ENCODE measurements at places on chromosomes 13 and 19.

DNA sequence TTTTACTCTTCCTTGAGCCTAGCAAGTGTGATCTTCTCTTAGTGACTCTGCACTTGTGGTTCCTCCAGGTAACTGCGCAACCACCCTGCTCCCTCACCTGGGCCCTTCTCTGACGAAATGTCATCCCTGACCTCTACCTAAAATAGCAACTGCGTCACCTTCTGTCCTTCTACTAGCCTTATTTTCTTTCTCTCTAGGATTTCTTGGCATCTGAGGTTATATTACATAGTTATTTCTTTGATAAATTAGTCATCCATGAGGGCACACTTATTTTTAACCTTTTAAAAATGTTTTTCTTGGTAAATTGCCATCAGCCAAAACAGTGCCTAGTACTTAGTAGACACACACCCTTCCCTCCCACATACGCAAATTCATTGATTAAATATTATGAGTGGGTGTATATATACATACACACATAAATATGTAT, 355.5 kb downstream of the ENOX1 start:
- no peak for DNase-seq

- no peak for DNase-seq
Measured at GRCh38 chr13:101398920-101399319, 17.4 kb downstream of the NALCN start.

DNA sequence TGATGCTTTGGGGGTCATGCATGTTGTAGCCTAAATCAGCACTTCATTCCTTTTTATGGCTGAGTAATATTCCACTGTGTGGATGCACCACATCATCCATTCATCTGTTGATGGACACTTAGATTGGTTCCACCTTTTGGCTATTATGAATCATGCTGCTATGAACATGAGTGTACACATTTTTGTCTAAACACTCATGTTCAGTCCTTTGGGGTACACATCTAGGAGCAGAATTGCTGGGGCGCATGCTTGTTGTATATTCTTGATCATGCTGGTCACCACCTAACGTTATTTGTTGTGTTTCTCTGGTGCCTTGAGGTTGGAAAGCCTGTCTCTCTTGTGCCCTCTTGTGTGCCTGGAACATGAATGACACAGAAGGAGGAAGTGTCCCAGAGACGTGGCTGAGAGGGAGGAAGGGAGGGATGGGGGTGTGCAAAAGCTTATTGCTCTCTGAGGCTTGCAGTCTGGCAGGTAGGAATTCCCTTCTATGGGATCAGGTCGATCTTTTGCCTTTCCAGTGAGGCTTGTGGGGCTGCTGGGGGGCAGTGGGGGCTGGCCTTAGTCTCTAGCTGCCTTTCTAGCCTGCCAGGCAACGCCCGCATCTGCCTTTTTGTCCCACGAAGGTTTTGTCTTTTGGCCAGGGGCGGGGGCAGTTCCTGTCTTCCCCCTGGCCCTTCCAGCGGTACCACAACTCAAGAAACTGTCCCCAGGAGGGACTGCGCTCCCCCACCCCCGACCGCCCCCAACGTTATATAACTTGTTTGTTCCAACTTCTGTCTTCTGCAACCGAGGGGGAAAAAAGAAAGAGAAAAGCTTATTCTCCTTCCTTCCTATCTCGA, 7.6 kb downstream of the KLHL26 start:
- peak; percentile 61 for DNase-seq

GRCh38 chr13:33206425-33206824, 79.1 kb downstream of the STARD13 start:
- DNase-seq, result no peak

DNA sequence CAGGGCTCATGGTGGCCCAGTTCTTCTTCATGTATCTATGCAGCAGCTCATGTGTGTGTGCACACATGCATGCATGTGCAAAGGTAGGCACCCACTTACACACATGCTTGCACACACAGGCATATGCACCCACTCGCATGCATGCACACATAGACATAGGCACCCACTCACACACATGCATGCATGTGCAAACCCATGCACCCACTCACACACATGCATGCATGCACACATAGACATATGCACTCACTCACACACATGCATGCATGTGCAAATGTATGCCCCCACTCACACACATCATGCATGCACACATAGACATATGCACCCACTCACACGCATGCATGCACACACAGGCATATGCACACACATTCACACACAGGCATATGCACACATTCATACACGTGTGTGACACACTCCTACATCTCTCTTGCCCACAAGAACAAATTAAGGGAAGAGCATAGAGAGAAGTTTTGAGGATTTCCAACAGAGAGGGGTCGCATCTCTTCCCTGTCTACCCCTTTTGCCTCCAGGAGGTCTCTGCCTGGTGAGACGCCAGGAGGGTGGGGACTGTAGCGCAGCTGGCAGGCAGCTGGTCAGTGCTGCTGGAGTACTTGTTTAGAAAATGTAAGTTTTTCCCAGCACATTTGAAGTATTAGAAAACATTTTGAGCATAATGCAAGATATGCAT, 63.9 kb upstream of the ARHGEF7 start:
- no peak for DNase-seq

DNA sequence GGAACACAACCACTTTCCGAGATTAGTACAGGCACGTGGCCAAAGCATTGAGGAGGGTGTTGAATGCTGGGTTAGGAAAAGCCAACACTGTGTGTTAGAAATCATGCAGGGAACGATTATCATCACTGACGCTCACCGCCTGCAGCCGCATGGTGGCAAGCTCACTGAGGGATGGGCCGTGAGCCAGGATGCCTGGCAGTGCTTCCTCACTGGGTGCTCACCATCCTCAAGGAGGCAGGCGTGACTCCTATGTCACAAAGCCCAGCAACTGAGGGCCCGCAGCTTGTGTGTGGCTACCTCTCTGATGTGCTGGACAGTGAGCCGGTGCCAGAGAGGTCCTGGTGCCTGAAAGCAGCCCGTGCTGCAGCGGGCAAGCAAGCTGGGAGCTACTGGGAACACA, 30.4 kb upstream of the TIMM44 start:
- no peak for DNase-seq

- no peak for DNase-seq
Measured at GRCh38 chr19:11361037-11361770, 6.0 kb downstream of the PLPPR2 start.

GRCh38 chr13:27201661-27202060, 30.1 kb upstream of the USP12 start:
- DNase-seq, result no peak

GRCh38 chr19:10126213-10126639, 6.5 kb upstream of the EIF3G start:
- DNase-seq, result peak; percentile 66

GRCh38 chr13:29887686-29888085, 37.3 kb upstream of the UBL3 start:
- no peak for DNase-seq

DNA sequence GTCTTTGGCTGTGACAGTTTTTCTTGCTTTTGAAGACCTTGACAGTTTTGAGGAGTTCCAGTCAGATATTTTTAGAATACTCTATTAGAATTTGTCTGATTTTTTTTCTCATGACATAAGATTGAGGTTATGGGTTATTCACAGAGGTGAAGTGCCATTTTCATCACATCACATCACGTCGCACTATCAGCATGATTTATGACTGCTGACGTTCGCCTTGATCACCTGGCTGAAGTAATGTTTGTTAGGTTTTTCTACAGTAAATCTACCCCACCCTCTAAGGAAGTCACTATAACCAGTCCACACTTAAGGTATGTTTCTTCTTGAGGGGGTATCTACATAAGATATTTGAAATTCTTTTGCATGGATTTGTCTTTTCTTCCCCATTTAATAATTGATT, 169.7 kb downstream of the NDFIP2 start:
- no peak for DNase-seq

DNA sequence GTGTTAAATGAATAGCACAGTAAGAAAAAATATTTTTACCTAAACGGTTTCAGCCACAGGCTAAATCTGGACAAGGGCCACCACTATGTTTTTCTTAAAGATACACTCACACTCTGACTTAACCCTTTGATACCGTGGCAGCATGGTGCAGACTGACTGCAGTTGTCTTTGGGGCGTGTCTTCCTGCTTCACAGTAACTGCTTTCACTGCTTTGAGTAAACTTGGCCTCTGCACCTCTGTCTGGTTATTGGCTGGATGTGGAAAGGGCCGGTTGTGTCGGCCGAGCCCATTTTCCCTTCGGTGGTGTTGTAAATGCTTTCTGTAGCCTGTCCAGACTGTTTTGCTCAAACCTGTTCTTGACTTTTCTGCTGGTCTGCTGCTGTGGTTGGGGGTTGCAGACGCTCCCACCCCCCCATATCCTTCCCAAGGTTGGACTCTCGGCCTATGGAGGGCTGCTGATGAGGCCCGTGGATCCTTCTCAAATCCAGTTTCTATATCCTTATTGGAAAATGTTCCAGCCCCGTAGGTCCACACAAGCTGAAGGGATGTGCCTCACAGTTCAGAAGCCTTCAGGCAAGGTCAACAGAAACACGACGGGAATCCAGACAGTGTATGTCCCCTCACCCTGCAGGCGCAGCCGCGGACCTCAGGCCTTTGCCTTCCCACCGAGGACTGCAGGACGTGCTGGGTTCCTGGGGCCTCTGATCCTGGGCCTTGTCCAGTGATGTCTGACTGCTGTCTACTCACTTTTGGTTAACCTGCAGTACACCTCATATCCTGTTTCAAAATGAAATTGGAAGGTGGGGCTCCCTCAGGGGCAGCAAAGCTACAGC, 90.2 kb upstream of the RNF113B start:
- DNase-seq, result no peak

GRCh38 chr13:71632721-71633120, 234.3 kb downstream of the DACH1 start:
- no peak for DNase-seq

GRCh38 chr19:58556622-58557220, 1.7 kb downstream of the UBE2M start:
- DNase-seq, result no peak

DNA sequence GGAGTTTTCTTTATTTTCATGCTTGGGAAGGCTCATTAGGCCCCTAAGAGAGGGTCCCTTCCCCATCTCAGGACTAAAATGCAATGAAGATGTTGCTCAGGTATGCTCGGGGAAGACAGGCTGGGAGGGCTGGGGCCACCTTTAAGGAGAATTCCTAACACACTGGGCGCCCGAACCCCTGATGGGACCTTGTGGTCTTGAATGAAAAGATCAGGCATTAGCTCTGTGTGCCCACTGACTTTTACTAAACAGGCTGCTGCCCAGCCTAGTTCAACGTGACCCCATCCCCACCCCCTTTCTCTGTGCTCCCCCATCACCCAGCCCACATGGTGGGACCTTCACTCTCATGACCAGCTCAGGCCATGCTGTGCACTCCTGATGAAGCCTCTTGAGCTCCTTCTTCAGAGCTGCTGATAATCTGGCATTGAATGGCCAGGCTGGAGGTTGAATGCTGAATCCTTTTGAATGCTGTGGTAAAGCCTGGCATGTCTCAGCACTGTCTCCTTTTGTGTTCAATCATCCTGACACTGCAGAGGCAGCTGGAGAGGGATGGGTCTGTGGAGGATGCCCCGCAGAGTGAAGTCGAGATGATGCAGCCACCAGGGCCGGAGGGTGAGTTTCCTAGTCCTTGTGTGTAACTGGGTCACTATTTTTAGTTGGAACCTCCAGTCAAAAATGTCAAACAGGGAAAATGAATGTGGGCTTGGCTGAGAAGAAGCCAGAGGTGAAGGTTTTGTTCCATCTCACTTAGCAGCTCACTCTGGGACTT, 209.1 kb downstream of the UQCRFS1 start:
- DNase-seq, result no peak

- no peak for DNase-seq
Measured at GRCh38 chr19:351976-352625, 7.5 kb upstream of the MIER2 start.

GRCh38 chr13:98176777-98177608, at the start of gene RNF113B:
Gene RNF113B (minus strand): TSS chr13:98177269. CDS start chr13:98177236, 33 bp downstream.
- DNase-seq, result no peak

GRCh38 chr13:20206065-20206697, 13.4 kb upstream of the GJB2 start:
- no peak for DNase-seq

DNA sequence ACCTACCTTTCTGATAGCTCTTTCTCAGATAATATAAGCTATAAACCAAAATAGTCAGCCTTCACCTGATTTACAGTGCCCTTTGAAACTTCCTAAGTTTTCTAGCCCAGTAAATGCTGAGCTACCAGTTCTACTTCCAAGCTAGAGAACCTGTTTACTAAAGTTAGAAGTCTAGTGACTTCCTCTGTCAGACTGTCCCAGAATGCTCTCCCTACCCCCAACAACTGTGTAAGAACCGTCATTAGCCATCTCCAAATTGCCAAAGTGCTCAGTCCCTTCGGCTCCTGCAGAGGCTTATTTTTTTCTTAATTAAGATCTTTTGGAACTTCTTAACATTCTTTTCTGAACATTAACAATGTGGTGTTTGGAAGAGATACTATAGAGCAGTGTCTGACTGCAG, 3.2 kb upstream of the ABCC4 start:
- no peak for DNase-seq

DNA sequence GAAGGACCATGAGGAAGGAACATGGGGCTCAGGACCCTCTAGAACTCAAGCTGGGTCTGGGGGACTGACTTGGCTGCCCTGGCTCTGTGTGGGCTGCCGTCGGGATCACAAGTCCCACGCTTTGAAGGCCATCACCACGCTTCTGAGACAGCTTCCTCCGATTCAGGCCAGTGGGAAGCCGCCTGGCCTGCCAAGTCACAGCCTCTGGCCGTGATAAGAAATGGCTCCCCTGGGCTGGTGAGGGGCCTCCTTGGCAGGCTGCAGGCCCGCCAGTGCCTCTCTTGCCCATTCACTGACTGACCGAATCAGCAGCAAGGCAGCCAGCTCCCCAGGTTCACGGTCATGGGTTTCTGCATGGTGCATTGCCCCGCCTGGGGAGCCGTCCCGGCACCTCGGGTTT, 48.8 kb downstream of the COMP start:
- no peak for DNase-seq

GRCh38 chr19:34220472-34221063, 33.8 kb upstream of the GARRE1 start:
- DNase-seq, result peak; percentile 18

DNA sequence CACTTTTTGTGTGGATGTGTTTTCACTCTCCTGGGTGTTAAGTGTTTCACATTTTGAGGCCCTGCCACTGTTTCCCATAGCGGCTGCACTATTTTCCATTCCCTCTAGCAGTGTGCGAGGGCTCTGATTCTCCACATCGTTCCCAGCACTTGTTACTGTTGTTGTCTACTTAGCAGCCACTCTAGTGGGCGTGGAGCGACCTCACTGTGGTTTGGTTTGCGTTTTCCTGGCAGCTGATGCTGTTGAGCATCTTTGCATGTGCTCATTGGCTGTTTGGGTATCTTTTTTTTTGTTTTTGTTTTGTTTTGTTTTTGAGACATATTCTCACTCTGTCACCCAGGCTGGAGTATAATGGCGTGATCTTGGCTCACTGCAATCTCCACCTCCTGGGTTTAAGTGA, 14.4 kb downstream of the NAXD start:
- no peak for DNase-seq

DNA sequence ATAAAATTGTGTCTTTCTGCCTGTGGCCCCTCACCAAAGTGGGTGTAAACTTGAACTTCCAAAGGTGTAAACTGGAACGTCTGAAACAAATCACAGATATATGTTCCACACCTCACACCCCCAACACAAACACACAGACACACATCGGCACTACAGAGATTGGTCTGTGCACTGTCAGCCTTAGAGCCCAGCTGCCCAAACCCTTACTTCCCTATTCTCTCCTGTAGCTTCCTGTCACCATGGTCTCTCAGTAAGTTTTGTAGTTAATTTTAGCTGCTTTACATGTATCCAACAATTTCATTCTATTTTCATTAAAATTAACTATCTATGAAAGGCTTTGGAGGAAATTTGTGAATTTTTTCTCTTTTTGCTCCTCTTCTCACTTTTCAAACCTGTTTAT, 5.4 kb downstream of the TM9SF2 start:
- DNase-seq, result peak; percentile 63

Data from GDM1 (cell line).